NAMALWA (cell line): ENCODE measurements at places on chromosomes 1 and 21.

DNA sequence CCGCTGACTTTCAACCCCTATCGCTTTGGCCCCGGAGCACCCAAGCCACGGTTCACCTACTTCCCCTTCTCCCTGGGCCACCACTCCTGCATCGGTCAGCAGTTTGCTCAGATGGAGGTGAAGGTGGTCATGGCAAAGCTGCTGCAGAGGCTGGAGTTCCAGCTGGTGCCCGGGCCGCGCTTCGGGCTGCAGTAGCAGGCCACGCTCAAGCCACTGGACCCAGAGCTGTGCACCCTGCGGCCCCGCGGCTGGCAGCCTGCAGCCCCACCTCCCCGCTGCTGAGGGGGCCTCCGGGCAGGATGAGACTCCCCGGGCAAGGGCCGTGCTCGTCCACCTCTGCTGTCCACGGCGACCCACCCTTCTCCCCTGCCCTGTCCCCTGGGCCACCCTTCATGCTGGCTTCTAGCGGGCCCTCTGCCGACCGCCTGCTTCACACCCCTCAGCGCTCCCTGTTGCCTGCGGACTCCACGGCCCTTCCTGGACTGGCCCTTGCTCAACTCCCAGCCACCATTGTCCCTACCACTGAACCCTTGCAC, 92.2 kb upstream of the TRABD2B start:
- DNase-seq, result no peak

DNA sequence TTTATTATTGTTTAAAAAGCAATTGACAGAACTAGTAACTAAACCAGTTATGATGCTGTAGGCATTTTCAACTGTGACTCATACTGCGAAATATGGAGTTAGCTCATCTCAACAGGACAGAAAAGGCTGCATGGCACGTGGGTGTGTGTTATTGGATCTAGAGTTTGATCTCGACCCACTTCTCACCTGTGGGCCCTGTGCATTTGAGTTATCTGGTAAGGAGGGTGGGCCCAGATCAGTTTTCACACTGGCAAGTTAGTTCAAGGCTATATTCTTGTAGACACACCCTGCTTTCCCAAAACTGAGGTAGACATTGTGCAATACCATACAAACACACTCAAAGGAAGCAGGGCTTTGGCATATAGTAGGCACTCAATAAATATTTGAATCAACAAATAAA, 71.3 kb upstream of the PRDX6 start:
- DNase-seq, result no peak

- DNase-seq, result no peak
Observed at GRCh38 chr21:44657635-44658540, at the start of gene KRTAP12-3. Gene KRTAP12-3, plus strand, starts transcription at chr21:44657932. Its CDS starts 48 bp downstream, at chr21:44657980.

DNA sequence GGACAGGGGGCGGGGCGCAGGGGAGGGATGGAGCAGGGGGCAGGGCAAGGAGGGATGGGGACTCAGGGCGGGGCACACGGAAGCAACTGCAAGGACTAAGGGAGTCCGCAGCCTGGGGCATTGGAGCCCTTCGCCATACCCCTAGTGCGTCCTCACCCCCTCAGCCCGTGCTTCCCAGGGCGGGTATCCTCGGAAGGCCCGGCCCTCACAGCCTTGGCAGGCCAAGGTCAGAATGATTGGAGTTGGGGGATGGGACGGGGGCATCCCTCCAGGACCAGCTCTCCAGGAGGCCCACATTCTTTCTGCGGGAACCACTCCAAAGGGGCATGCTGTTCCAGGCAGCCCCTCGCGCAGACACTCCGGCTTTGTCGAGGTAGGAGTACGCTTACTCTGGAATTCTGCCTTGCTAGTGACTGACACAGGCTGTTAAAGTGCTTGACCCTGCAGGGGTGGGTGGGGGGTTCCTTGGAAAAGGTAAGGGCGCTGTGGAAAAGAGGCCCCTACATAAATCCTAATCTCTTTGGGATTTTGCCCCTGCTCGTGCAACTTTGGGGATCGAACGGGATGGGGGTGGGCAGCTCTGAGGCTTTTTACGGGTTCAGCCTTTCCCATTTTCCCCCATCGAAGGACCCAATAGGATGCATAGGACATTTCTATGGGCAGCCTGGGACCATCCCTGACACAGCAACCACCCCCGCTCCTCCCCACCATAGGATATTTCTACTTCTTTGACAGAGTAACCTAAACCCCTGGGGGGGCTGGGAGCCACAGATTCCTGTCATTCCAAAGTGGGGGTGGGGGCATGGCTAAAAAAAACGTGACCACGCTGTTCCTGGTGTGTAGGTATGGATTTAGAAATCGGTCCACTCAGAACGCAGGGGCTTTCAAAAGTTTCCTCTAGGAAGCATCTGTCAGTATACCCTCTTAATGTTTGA, 738 bp upstream of the TRIM11 start:
- no peak for DNase-seq

GRCh38 chr1:7591565-7591964, 179.5 kb upstream of the VAMP3 start:
- DNase-seq, result no peak

DNA sequence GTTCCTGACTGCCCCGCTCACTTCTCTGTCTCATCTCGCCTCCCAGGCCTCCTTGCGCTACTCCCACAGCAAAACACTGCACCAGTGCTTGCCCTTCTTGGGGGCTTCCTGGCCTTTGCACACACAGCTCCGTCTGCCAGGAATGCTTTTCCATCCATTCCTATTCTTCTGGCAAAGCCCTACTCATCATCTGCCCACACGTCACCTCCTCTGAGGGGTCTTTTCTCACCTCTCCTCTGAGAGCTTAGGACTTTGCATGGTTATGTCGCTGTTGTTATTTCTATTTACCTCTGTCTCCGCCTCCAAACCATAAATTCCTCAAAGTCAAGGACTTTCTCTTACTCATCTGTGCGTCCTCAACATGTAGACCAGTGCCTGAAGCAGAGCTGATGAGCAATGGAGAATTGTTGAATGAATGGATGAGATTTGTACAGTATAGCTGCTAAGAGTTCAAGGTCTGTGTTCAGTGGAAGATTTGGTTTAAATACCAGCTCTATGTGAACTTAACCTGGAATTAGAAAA, 26.4 kb upstream of the BTG2 start:
- DNase-seq, result peak; percentile 6

DNA sequence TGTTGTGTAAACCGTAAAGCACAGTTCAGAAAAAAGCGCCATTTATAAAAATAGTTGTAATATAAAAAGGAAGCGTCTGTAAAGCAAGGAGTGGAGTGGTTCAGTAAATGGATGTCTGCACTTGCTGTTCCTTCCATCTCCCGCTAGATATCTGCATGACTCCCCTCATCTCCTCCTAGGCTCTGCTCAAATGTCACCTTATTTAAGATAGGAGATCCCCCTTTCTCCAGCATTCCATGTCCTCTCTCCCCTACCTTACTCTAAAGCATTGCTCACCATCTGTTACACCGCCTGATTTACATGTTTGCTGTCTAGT, 745 bp downstream of the MUL1 start:
- DNase-seq, result no peak

GRCh38 chr1:60073605-60074278, at the start of gene C1orf87:
Gene C1orf87, minus strand, starts transcription at chr1:60073770. Its CDS starts 1,127 bp downstream, at chr1:60072643.
- no peak for DNase-seq

GRCh38 chr1:219062161-219062560, 111.5 kb upstream of the LYPLAL1 start:
- DNase-seq, result no peak

- no peak for DNase-seq
Observed at GRCh38 chr1:237255071-237255470, 213.1 kb downstream of the RYR2 start.

GRCh38 chr21:26120828-26121227, 49.7 kb downstream of the APP start:
- no peak for DNase-seq

DNA sequence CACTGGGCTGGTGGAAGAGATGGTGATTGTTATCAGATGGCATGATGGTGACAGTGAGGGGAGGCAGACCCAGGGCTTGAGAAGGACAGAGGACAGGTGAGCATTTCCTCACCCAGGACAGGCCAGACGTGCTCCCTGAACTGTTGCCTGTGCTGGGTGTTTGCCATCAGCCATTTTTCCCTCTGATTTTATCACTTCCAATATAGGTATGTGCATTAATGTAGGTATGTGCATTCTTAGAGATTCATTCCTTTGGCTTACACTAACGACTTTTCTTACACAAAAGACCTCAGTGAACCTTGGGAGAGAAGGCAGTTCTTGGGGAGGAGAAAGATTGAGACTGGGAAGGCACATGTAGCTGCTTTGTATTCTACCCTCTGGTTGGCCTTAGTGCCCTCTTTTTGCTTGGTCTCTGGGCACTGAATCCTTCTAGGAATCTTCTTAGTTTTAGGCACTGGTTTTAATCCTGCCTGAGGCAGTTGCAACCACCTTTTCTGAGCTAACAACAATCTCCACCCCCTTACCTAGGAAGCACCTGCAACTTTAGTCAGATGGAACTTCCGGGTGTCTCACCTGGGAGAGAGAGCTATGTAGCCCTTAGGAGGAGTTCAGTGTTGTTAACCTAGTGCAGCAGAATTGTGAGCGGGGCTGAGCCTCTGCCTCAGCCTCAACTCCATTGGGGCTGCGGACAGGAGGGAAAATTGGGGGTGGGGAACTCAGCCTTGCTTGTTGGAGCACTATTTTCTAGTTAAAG, 30.9 kb downstream of the C1orf116 start:
- DNase-seq, result no peak

GRCh38 chr1:170221031-170221430, 75.3 kb downstream of the NTMT2 start:
- DNase-seq, result no peak

DNA sequence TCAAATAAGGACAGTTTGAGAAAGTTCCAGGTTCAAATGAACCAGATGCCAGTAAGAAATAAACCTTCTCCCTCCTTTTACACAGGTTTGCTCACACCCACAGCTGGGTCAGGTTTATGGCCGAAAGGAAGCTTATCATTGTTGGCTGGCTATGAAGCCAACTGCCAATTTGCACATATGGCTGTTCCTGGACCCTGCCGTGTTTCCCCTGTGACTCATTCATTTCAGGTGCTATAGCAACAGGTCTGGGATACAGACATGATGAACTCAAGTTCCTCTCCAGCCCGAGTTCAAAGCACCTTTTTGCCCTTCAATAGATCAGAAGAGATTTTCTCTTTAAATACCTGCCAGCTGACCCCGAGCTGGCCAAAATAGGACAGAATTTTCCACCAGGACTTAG, 134.4 kb upstream of the SMYD2 start:
- no peak for DNase-seq

- DNase-seq, result no peak
Observed at GRCh38 chr1:54167422-54168139, 14.8 kb upstream of the CDCP2 start.

DNA sequence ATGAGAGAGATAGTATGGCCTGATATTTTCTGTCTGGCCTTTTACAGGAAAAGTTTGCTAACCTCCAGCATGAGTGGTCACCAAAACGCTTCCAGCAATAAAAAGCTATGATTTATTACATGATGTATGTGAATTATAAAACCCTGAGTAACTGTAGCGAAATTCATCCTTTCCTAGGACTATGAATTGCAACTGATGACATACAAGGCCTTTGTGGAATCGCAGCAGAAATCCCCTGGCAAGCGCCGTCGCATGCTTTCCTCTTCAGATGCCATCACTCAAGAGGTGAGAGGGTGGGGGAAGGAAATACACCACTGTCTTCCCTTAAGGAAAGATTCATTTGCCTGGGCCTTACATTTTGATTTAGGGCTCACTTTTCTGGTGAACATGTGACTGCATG, 117.9 kb downstream of the MACF1 start:
- DNase-seq, result no peak

GRCh38 chr1:156095906-156096508, 13.7 kb upstream of the MEX3A start:
- DNase-seq, result no peak

DNA sequence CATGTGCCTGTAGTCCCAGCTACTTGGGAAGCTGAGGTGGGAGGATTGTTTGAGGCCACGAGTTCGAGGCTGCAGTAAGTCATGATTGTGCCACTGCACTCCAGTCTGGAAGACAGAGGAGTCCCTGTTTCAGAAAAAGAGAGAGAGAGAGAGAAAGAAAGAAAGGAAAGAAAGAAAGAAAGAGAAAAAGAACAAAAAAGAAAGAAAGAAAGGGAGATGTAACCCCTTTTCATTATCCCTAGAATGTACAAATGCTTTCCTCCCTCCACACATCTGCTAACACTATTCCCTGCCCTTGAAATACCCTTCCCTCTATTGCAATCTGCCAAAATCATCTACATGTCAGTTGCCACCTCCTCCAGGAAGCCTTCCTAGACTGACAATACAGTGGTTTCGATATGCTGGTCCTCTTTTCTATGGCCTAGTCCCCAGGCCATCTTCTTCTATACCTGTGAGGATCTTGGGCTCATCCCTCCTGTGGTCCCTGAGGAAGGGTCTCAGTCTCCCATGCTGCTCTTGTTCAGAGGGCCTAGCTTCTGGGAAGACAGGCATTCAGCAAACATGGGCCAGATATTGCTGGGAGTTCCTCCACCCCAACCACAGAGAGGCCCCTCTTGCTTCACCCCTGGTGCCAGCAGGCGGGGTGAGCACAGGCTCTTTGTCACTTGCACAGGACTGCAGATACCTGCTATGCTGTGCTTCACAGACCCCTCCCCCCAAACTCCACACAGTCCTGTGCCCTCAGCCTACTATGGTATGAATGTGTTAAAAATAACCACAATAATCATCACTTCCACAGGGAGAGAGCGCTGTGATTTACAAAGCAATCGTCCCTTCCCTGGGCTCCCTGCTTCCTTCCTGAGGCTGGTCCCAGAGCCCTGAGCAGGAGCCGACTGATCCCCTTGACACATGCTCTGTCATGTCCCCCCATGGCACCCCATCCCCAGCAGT, 14.1 kb downstream of the ADGRB2 start:
- no peak for DNase-seq

DNA sequence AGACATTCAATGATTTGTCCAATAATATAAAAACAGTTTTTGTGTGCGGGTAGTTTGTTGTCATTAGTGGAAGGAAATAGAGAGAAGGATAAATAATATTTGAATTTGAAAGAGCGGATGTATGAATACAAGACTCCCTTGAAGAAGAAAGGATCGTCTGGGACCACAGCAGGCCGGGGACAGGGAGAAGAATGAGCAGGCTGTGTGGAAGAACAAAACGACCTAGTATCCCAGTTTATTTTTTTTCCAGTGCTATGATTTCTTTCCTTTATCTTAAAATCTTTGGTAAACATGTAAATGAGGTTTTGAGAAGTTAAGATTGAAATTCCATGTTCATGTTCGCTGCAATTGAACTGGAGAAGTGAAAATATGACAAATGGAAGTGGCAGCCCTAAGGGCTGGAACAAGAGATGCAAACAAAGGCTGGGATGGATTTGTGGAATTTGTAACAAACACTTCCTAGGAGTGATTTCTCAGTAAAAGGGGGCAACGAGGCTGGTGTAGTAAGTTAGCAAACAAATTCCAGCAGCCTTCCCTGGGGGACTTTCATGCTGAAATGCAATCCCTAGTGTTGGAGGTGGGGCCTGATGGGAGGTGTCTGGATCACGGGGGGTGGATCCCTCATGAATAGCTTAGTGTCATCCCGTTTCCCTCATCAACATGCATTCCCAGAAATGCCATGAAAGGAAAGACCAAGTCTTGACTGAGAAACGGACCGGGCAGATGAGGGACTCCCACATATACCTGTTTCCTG, 10.2 kb upstream of the IFI16 start:
- DNase-seq, result no peak

- DNase-seq, result no peak
Observed at GRCh38 chr21:44260791-44261631, 686 bp downstream of the DNMT3L start.

- no peak for DNase-seq
Observed at GRCh38 chr1:248750496-248750895, 5.1 kb downstream of the LYPD8 start.
